ENCODE measurements at places on chromosomes 2 and 18.

GRCh38 chr2:187615364-187615763 is 61.1 kb upstream of the TFPI start:
- DNase-seq = no peak

DNA sequence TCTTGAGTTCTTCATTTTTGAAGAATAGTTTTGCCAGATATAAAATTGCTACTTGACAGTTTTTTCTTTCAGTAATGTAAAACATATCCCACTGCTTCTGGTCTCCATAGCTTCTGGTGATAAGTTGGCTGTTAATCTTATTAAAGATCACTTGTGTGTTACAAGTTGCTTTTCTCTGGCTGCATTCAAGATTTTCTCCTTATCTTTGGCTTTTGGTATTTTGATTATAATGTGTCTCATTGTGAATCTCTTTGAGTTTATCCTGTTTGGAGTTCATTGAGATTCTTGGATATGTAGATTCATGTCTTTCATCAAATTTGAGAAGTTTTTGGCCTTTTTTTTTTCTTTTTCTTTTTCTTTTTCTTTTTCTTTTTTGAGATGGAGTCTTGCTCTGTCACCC is 20.2 kb upstream of the ADNP2 start:
- no peak for DNase-seq

DNA sequence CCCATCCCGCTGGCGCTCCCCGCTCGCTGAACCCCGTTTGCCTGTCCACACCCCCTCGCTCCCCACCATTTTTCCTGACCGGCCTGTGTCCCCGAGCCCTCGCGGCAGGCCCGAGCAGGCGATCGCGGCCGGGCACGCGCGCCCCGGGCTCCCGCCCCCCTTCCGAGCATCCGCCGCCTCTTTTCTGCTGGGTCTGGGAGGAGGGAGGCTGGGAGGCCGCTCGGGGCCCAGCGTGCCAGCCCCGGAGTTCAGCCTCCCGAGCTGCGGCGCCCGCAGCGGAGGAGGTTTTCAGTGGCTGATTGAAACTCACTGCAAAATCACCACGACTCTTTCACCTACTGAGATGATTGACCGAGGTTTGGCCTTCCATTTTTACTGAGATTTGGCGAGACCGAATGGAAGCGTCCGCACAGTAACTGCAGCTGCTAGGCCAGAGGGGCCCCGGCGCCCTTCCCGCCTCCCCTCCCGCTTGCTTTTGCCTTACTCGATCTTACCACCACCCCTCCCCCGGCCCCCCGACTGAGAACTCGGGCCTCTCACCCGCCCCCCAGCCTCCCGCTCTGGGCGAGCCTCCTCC is 4.8 kb downstream of the SOX11 start:
- no peak for DNase-seq

DNA sequence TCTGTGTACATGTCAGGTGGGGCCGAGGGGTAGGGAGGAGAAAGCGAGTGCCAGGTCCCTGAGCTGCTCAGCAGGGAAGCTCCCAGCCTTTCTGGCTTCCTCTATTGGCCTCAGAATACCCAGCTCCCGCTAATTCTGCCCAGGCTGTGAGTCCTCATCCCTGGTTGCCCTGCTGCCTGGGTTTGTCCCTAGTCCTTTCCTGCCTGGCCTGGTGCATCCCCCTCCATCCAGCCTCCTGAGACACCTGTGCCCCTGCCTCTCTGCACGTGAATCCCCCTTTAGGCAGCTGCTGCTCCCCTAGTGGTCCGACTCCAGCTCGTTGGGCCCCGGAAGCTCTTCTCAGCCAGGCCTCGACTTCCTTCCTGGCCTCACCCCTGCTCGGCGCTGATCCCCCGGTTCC is 54.6 kb downstream of the INHBB start:
- DNase-seq = no peak

- peak; percentile 95 for DNase-seq
Observed at GRCh38 chr2:9310377-9310776, 103.8 kb downstream of the ASAP2 start.

- peak; percentile 40 for DNase-seq
Observed at GRCh38 chr2:216829533-216829932, 30.3 kb downstream of the TNP1 start.

GRCh38 chr18:36536426-36536825 is 238.9 kb downstream of the FHOD3 start:
- DNase-seq = no peak

DNA sequence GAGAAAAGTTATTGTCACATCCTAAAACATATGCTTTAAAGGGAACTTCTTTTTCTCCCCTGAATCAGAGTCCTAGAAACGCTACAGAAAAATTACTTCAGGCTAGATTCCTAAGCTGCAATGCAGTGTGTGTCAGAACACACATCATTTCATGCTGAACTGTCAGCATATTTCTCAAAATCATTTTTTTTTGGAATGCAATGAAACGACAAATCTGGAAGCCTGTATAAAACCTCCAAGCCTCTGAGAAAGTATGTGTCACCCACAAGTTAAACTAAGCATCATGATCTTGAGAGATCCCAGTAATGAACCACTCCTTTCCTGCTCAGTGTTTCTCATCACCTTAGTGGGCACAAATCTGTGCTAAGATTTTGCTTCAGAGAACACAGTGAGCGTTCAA is 276.2 kb downstream of the ZNF521 start:
- no peak for DNase-seq

- no peak for DNase-seq
Observed at GRCh38 chr2:241020629-241021190, 22.3 kb downstream of the SNED1 start.

DNA sequence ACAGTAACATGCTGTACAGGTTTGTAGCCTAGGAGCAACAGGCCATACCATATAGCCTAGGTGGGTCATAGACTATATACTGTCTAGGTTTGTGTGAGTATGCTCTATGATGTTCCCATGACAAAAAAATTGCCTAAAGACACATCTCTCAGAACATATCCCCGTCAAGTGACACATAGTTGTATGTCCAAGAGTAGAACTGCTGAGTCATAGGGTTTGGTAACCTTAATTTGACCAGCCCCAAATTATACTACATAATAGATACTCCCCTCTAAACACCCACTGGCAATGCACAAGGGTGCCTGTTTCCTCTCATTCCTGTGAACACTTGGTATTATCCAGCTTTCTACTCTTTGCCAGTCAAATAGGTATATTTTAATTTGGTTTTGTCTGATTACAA is 161.6 kb downstream of the LCLAT1 start:
- DNase-seq = no peak

DNA sequence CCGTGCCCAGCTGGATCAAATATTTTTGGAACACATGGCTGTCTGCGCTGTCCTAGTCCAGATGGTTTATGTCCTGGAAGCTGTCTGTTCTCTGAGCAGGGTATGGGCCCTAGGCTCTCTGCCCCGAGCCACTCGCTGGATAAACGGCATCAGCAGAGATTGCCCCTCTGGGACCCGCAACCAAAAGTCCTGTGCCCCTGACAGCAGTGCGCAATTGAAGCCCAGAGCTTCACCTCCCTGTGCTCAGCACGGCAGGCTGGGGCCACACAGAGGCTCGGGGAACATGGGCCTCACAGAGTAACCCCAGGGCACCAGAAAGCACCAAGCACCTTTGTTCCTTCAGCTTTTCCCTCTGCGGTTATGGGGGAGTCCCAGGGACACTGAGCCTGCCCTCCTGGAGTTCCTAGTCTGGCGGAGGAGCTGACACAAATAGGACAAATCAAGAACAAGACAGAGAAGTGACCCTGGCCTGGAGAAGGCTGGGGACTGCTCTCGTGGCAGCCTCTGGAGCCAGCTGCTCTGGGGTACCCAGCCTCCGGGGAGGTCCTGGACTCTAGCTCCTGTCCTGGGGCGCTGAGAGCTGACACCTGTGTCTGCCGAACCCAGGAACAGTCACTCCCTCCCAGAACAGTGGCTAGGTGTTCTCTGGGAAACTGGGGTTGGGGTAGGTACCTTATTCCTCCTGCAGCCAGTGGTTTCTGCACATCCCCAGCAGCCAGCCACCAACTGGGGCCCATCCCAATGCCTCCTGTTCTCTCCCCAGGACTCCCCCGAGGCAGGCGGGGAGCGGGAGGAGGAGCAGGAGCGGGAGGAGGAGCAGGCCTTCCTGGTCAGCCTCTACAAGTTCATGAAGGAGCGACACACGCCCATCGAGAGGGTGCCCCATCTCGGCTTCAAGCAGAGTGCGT is 12.3 kb downstream of the ARID5A start:
- no peak for DNase-seq

- no peak for DNase-seq
Observed at GRCh38 chr2:124913868-124914267, 888.8 kb downstream of the CNTNAP5 start.

DNA sequence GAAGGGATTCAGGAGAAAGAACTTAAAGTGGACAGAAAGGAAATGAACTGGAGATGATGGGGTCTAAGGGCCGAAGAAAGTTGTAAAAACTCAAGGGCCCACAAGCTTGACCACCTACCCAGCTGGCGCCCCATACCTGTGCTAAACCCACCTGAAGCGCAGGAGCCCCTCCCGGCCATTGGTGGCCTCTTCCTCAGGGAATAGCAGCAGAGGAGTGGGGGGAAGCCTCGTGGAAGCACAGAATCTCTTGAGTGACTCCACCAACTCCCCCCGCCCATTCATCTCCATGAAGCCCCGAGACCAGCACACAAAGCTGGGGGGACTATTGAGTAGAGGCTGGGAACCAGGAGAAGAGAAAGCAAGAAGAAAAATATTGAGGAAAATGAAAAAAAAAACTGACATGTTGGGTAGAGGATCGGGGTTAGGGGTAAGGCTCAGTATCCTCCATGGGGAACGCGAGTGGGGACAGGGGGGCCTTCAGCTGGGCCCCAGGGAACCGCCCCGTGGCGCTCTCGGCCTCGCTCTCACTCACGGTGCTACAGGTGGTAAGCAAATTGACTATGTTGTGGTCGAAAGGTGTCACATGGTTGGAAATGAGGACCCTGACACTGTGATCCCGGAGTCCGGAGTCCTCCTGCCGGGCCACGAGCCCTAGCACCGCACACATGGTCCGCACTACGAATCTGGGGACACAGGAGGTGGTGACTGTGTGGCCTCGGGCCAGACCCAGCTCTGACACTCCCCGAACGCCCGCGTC is 728 bp downstream of the AUP1 start:
- DNase-seq = no peak

DNA sequence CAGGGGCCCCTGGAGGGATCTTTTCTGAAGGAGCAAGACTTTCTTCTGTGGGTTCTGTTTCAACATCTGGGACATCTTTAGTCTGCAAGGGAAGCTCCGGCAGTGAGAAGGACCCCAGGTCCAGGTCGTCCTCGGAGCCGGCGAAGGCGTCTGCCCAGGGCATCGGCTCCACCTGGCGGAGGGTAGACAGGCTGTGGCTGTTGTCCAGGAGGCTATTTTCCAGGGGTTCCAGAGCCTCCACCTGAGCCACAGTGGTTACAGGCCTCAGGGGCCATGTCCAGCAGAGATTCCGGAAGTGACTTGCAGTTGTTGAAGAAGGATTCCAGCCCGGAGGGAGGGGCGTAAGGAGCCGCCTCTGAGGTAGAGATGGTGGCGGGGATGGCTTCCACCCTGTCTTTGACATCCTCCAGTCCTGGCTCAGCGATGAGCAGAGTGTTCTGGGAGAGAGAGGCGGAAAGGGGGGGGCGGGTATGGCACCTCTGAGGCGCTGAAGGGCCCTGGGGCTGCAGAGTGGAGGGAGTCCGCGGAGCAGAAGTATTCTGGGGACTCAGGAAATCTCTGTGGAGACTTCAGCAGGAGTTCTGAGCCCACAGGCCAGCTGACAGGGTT is 891.3 kb upstream of the LRRTM1 start:
- no peak for DNase-seq

DNA sequence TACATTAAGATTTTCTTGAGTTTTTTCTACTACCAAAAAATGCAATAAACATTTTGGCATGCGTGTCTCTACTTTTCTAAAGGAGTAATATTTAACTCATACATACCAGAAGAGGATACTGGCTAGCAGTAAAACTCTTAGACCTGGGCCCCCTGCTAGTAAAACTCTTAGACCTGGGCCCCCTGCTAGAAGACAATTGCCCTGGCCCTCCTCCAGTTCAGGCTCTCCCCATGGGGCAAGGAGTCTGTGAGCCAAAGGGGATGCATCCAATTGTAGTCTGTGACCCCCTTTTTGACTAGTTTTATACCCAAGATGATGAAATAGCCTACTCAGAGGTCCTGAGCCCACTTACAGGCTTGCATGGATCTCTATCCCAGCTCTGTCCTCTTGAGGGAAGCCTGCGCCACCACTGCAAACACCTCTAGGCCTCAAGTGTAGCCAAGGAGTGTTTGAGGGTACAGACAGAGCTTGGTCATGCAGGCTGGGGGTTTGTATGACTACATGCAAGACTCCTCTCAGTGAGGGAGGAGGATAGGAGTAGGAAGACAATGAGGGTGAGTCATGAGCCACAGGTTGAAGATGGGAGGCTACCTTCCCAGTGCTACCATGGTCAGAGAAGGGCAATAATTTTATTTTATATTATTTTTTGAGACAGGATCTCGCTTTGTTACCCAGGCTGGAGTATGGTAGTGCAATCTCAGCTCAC is 45.2 kb upstream of the PGAP1 start:
- peak; percentile 38 for DNase-seq

GRCh38 chr2:141522702-141523101 is 608.1 kb downstream of the LRP1B start:
- no peak for DNase-seq

DNA sequence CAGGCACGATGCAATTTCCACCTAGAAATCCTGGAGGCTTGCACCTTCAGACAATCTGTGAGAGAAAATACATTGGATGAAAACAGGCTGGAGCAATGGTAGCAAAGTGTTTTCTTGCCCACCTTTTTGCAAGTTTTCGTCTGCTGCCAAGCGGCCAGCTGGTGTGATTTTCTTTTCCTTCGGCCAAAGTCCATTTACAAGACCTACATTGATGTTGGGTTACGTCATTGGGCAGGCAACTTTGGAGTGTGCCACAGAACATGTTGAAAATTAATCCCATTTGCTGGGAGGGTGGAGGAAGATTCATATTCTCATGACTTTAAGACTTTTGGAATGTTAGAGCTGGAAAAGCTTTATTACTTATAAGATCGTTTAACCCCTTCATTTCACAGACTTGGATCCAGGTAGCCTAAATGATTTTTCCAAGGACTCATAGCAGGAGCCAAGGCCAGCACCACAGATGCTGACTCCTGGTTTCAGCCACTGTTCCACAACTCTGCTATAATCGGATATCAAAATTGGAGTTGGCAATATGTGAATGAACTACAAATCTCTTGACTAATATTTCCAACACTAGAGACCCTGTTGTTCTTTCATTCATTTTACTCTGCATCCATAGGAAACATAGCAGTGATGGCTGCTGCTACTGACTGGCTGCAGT is 352.1 kb downstream of the RND3 start:
- DNase-seq = no peak

DNA sequence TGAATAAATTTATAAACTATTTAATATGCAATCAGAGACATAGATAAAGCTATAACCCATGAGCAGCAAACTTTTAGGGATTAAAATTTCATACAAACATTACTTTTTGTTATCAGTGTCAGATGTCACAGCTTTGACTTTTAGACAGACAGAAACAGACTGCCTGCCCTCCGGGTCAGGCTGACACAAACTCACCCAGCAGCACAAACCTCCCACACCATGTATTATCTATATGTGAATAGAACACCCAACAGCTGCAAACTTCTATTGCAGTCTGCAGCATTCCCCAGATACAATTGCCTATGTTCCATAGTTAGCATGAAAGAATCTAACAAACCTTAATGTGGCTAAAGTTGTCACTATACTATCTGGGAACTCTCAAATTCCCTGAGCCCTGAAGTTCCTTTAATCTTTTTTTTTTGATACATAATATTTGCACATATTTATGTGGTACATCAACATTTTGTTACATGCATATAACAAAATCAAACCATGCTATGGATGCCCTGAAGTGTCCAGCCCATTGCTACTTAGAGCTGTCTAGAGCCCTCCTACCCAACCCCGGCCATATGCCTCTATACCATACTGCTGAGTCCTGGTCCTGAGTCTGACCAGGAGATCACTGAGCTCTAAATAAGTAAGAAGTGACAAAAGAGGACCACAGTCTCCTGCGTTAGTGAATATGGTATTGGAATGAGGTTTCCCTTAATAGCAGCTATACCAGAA is 214.4 kb downstream of the ZNF385B start:
- no peak for DNase-seq

All from cardiac fibroblast (primary cell).